AG08396 (cell line): ENCODE measurements at places on chromosomes 7 and 10.
A peak's percentile ranks its signal among the peaks of the same experiment; 100 is the strongest.

GRCh38 chr10:108439397-108439796, 1274.9 kb upstream of the SORCS1 start:
- DNase-seq = no peak

DNA sequence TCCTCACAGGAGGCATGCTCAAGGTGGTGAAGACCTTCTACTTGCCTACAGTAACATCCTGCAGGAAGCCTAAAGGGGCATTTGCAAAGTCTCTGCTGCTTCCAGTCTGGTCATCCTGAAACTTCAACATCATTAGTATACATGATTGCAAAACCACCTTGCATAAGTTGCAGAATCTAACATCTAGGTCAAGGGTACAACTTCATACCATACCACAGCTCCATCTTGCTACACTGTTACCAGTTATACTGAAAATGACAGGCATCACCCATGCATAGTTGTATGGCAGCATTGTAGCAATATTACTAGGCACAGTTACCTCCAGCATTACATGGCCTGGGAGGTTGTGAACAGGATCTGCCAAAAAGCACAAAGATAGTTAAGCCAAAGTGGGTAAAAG, 13.7 kb upstream of the MACROH2A2 start:
- DNase-seq = no peak

DNA sequence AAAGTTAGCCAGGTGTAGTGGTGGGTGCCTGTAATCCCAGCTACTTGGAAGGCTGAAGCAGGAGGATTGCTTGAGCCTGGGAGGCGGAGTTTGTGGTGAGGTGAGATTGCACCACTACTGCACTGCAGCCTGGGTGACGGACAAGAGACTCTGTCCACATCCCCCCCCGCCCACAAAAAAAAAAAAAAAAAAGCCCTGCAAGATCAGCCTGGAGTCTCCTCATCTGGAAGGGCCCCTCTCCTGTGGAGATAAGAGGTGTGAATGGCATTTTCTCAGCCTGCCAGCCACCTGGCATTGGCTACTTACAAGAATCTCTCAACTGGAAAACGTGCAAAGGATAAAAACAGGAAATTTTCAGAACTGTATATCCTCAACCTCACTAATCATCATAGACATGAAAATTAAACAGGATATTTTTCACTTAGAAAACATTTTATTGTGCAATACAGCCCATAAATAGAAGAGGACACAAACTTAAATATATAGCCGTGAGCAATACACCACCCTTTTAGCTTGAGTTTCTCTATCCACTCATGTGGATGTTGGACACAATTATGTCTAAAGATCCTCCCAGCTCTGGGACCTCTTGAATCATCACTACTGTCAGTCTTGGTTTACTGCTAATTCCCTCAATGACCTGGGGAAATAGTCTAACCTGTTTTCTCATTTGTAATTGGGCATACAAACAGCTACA, 11.3 kb upstream of the TSPAN15 start:
- no peak for DNase-seq

DNA sequence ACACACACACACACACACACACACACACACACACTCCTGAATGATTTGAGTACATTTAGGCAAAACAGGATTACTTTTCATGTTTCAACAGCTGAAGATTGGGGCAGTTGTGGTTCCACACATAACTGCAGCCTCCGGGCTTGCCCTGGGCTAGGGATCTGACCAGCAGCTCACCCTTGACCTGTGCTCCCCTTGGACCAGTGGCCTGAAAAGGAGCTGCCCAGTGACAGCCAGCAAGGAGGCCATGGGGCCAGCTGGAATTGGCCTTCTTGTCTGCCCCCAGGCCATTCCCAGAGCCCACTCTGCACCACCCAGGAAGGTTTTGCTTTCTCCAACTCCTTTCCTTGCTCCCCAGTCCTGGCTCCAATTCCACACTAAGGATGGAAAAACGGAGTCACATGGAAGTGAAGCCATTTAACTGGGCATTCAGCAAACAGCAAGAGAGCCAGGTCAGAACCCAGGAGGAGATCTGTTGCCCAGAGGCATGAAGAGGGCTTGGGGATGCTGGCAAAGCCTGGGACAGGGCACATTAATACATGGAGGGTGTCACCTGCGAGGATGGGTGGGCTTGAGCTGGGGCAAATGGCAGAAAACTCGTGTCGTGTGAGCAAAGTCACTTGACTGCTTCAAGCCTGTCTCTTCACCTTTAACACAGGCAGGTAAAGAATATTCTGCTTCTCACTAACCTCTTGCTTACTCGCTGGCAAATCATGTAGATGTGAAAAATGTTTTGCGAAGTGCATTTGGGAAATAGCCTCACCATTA, 61.5 kb upstream of the GDF10 start:
- DNase-seq = no peak

GRCh38 chr7:55019191-55019690, 424 bp downstream of the EGFR start:
- DNase-seq = peak; percentile 75

- no peak for DNase-seq
These were observed 66.9 kb upstream of the CACNB2 start for GRCh38 chr10:18073314-18073713.

DNA sequence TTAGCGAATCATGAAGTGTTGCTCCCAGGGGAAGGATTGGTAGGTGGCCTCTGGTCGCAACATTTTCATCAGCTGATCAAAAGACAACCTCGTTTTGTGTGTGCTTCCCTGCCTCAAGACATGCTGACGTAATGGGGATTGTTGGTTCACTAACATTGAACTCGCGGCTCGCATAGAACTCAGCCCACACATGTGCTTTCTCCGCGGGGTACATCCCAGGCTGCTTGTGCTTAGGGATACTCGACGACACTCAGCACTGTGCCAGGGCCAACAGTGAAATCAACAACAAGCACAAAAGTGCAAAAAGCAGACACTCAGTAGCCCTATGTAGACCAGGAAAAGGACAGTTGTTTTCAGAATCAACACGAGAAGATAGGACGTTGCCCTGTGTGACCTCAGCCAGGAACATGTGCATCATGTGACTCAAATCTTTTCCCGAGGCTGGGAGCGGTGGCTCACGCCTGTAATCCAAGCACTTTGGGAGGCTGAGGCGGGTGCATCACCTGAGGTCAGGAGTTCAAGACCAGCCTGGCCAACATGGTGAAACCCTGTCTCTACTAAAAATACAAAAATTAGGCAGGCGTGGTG, 20.8 kb downstream of the WIPI2 start:
- DNase-seq = no peak

- DNase-seq = no peak
These were observed 12.6 kb upstream of the LAMB4 start for GRCh38 chr7:108142675-108143259.

- DNase-seq = no peak
These were observed 29.9 kb downstream of the ADRB1 start for GRCh38 chr10:114073395-114074186.

GRCh38 chr10:13882119-13882711, 295.4 kb downstream of the PRPF18 start:
- peak; percentile 66 for DNase-seq

- peak; percentile 64 for DNase-seq
These were observed 53.5 kb upstream of the AGBL3 start for GRCh38 chr7:134932707-134933370.

DNA sequence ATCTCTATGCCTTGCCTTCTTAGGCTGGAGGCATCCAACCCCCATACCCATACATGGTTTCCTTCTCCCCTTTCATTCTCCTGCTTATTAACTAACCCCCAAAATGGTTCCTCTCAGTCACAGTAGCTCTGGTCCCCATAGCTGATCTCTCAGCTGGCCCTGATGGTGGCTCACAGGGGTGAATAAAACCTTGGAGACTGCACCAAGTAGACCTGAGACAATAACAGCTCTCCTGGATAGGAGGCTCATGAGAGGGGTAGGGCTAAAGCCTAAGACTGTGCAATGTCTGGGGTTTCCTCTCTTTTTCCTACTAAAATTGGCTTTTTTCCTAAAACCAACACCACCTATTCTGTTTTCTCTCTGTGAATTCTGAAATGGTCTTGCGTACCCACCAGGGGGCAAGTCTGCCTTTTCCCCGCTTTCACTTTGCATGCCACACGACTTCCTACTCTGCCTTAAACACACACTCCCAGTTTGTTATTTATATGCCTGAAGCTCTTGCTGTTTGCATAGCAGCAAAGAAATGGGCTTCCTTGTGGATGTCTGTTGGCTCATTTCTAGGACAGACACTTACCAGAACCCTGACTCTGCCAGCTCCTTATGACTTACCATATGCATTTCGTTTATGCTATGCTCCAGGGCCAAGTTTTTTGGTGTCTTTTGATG, 18.4 kb upstream of the PON1 start:
- no peak for DNase-seq

DNA sequence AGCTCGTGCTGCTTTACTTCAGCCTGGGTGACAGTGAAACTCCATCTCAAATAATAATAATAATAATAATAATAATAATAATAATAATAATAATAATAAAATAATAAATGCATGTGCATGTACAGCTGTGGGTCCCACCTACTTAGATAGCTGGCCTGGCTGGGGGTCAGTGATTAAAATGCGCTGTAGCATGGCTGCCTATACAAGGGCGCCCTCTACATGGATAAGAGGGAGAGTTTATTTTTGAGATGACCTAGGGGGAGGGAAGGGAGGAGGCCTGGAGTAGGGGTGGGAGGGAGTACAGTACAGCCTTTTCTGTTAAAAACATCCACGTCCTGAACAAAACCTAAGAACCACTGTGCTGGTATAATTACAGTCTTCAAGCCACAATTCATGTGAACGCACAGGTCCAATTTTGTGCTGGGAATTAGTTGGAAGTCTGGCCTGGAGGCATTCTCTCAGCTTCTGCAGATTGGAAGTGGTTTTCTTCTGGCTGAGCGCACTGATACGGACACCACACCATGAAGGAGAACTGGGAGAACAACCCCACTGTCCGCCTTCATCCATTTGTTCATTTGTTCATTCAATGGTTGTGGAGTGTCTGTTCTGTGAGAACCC, 146.5 kb downstream of the TMEM178B start:
- DNase-seq = no peak

DNA sequence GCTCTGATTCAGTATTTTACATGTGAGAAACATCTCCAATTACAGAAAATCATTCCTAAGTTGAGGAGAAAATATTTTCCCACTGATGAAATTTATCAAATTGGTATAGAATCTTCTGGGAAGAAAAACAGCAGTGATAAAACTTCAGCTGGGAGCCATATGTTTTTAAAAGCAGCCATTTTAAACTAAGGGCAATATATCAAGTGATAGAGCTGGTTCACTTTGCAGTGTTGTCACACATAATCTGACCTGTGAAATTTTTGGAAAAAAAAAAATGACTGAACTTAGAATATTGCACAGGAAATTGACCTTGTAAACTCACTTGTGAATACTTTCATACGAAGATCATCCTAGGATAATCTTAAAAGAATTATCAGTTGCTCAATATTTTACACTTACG, 10.5 kb upstream of the EZH2 start:
- DNase-seq = no peak

- DNase-seq = no peak
These were observed 35.5 kb downstream of the TMEM270 start for GRCh38 chr7:73896454-73896853.
